Nucleus accumbens (tissue), 56 donors: ENCODE measurements at places on chromosomes 5 and 9.

DNA sequence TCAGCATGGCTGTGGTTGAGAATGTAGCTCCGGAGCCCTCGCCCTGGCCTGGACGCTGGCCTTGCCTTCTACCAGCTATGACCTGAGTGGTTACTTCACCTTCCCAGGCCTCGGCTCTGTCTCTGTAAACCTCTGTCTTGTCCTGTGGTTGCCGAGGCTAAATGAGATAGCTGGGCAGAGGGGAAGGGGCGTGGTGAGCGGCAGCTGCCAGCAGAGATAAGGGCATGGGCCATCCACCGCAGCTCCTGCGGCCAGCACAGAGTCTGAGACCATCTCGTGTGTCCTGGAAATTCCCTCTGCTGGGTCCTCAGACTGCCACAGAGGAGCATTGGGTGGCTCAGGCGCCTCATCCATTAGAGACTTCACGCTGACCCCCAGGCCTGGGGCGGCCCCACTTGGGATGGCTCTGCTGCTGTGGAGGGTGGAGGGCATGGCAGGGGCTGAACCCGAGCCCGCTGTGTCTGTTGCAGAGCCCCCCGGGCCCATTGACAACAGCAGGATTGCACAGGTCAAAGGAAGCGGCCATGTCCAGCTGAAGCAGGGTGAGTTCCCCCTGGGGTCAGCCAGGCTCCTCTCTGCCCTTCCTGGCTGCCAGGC, 43.9 kb downstream of the USP20 start:
- no peak for DNase-seq

- no peak for DNase-seq
Observed at GRCh38 chr5:149797897-149798296, 67.8 kb downstream of the PPARGC1B start.

DNA sequence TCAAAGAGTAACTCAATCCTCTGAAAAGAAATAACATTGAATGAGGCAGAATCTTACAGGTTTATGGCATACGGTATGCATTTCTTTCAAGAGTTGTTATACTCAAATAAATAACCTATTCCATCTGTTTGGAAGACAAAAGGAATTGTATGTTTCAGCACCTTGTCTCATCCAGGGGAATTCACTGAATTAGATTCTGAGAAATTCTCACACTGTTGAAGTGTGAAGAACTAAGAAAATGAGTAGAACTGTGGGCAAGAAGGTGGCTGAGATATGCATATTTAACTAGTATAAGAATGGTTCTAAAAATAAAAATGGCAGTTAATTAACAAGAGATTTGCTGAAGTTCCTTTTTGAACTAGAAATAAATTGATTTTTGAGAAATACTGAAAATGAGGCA, 279.3 kb upstream of the DAP start:
- no peak for DNase-seq

GRCh38 chr5:36599986-36600779, 6.2 kb upstream of the SLC1A3 start:
- DNase-seq, result no peak

DNA sequence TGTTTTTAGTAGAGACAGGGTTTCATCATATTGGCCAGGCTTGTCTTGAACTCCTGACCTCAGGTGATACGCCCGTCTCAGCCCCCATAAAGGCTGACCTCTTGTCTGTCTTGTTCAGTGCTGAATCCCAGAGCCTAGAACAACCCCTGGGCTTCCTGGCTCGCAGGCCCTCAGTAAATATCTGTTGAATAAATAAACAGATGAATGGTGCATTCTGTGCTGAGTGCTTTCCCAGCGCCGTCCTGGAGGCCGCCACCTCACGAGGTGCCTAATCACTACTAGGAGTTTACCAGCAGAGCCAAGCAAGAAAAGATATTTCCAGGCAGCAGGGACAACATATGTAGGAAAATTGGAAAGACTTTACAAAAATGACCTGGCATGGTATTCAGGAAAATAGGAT, 88.5 kb downstream of the SNX24 start:
- DNase-seq, result no peak

GRCh38 chr5:145800181-145800580, 35.0 kb downstream of the PRELID2 start:
- DNase-seq, result no peak

GRCh38 chr5:35131723-35132122, 84.0 kb upstream of the AGXT2 start:
- DNase-seq, result no peak

DNA sequence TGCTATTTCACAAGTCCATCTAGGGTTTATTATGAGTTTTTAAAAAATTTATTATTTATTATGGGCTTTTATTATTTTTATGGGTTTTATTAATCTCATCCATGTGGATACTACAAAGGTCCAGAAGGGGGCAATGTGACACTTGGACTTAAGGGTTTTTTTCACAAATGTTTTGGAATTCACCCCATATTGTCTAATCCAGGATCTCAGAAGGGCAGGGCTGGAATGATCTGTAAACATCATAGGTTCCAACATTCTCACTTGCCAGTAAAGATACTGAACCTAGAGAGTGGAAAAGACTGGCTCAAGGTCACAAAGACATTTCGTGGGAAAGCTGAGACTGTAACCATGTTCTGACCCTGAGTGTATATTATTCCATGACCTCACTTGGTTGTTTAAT, 35.6 kb downstream of the NIM1K start:
- no peak for DNase-seq

GRCh38 chr5:108168915-108169314, 213.0 kb downstream of the FBXL17 start:
- DNase-seq, result no peak

DNA sequence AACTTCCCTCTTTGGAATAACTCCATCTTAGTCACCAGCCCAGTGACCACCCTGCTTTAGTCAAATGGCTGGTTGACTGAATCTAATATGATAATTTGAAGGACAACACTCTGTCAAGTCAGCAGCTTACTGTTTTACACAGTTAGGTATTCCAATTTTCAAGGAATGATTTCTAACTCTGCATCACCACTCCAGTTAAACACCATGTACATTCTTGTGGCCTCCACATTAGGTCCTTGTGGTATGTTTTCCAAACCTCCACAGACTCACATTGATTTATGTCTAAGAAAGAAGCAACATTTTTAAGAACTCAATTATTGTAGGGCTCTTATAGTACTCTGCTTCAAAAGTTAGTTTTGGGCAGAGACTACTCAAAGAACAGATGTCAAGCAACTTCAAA, 110.7 kb downstream of the TLE1 start:
- no peak for DNase-seq

- no peak for DNase-seq
Observed at GRCh38 chr5:137078171-137078665, 420.9 kb downstream of the SPOCK1 start.

DNA sequence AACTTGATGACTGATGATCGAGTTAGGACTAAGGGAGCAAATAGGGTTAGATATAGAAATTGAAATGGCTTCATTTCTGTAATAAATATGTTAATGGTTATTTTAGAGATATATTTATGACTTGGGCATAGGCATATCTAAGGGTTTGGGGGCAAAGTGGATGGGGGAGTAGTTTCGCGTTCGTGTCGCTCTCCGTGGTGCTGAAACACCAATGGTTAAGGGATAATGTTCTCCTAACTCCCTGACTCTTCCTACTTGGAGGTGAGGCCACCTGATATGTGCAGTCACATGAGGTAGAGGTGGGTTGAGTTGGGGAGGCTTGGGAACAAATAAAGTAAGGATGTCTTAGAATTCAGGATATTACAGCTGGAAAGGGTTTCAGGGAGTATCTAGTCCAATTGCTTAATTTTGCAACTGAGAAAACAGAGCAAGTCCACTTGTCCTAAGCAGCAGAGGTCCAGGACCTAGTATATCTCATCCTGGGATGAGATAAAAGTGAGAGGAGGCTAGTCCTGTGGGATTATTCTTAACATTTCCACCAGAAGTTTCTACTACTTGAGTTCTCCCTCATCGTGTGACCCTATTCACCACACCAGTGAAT, 44.0 kb upstream of the MAP1B start:
- no peak for DNase-seq

GRCh38 chr9:121198512-121199042, 3.1 kb downstream of the RAB14 start:
- no peak for DNase-seq

DNA sequence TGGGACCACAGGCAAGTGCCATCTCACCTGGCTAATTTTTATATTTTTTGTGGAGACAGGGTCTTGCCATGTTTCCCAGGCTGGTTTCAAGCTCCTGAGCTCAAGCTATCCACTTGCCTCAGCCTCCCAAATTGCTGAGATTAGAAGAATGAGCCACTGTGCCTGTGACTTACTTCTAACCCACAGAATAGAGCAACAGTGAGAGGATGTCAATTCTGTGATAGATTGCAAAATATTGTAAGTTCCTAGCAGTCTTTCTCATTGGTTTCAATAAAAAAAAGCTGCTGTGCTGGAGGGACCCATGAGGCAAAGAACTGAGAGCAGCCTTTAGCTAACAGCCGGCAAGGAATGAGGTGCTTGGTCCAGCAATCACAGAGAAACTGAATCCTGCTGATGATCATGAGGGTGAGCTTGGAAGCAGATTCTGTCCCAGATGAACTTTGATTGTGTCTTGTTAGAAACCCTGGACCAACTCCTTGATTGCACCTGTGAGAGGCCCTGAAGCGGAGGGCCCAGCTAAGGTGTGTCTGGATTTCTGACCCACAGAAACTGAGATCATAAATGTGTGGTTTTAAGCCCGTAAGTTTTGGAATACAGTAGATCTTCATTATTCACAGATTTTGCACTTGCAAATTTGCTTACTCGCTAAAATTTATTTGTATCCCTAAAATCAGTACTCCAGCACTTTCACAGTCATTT, 149.7 kb downstream of the GCNT1 start:
- no peak for DNase-seq

DNA sequence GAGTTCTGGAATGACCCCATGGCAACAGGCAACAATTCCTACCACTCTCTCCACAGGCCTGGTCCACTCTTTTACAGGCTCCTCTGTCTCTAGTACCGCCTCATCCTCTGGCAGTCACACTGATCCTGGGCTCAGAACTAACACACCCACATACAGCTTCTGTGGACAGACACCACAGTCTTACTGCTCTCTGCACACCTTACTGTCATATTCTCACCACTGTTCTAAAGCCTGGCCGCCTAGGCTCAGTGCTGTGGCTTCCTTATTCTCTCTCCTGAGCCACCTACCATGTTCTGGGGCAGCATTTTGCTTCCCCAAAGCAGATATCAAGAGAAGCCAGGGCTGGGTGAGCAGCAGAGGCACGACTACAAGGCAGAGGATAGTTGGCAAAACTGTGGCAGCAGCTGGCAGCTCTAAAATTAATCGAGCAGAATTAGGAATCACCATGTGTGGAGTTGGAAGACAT, 14.8 kb downstream of the REEP5 start:
- DNase-seq, result no peak

DNA sequence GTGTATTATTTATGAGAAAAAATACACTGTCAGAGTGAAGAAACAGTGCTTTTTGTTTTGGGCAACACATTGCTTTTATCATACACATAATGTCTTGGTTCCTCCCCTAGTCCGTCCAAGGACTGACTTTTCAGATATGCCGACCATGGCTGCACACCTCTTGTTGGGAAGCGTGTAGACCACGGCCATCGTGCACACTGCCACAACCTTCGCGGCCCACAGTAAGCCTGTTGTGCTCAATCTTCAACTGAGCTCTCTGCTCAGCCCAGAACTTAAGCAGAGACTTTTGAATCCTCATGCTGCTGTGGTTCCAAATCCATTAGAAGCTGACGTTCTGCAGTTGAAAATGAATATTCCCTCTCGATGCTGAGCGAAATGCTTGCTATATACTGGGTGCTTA, 157.6 kb upstream of the IRX2 start:
- DNase-seq, result no peak

- DNase-seq, result no peak
Observed at GRCh38 chr5:107778647-107779046, 107.9 kb upstream of the EFNA5 start.

DNA sequence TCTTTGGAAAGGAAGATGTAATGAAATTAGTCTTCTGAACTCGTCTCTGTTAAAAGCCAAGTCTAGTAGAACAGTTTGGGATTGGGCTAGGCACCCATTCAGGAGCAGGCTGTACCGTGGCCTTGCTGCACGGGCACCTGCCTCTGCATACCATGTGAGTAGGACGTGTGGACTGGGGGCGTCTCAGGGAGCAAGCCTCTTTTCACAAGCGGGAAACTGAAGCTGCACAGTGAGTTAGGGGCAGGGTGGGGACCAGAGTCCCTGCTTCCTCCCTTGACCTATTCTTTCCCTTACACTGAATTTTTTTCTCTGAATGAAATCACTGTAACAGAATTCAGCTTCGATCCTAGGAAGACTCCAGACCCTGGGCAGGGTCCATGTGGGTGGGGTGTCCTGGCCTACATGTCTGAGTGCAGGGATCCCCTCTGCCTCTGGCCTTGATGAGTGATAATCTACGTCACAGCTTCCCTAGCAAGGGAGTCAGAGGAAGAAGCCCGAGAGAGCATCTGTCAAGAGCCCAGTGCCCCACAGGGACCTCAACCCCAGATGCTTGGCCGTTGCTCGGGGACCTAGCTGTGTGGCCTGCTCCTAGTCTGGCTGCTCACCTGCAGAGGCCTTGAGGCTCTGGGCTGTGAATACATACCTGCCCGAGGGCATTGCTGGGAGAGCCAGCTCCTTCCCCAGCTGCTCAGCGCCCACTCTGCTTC, 15.1 kb downstream of the PHF2 start:
- no peak for DNase-seq

DNA sequence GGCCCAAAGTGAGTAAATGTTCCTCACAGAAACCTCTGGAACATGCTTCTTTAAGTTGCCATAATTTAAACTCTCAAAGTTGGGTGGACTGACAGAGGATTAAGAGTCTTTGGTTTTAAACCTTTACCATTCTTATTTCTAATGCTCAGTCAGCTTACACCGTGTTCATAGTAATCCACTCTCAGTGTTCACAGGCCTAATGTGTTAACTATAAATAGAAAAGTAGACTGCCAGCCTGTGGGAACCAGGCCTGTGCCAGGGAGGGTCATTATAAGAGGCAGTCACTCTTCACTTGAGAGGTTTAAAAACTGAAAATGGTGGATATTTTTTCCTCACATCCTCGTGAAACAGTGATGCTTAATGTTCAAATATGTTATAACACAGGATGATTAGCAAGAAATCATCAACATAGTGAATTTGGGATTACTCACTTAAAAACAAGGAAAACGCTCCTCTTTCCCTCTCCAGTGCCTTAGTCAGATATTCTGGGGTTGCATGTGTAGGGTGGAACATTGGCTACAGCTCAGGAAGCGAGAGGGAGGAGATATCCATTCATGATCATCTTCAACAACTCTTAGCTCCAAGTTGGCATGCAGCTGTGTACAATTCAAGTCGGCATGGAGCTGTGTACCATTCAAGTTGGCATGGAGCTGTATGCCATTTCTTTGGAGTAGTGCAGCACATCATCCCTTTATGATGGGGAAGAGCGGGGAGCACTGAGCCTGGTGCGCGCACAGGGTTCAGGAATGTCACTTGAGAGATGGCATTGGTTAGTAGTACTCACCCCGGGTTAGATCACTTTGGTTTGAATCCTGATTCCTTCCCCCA, 65.8 kb downstream of the KIAA1958 start:
- no peak for DNase-seq

GRCh38 chr9:99820685-99821395, 845 bp upstream of the NR4A3 start:
- no peak for DNase-seq

GRCh38 chr5:9654886-9655285, 24.7 kb upstream of the TAS2R1 start:
- no peak for DNase-seq

- no peak for DNase-seq
Observed at GRCh38 chr5:72280581-72281069, 39.4 kb downstream of the MRPS27 start.
